Thoracic aorta (tissue), 2 donors: ENCODE measurements at places on chromosomes 3 and 15. TPM values are rescaled to one million over a fixed set of nuclear protein-coding genes. Genes with fewer than 3 reads are reported as not detected.

Gene MASP1
- 2.6 TPM for total RNA-seq

- no peak for DNase-seq
These were observed 13.2 kb upstream of the PIK3R4 start for GRCh38 chr3:130759692-130760338.

Gene OXTR
- 2.3 TPM for total RNA-seq

DNA sequence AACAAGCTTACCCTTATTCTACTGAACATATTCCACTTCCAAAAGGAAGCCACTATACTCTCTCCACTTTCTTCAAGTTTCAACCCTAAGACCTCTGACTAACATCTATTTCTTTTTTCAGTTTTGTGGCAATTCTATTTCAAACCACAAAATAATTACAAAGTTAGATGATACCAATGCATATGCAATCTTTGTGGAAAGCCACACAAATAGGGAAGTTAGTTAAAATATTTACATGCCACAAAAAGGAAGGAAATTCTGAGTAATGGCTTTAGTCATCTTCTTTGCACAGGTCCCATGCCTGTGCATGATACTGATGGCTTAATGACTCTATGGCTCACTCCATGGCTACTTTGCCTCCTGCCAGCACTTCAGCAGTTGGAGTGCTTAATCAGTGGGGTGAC is 57.0 kb upstream of the MCTP2 start:
- DNase-seq: no peak

Gene HES1
- 60.5 TPM for total RNA-seq

Gene SMAD6
- total RNA-seq: 73.3 TPM

GRCh38 chr15:48679952-48680351 is 34.4 kb upstream of the FBN1 start:
- DNase-seq: no peak

GRCh38 chr3:79497447-79498111 is 270.2 kb downstream of the ROBO1 start:
- no peak for DNase-seq

Gene CDHR4
- total RNA-seq: 0.68 TPM
